Testis (tissue), 5 donors: ENCODE measurements at places on chromosomes 5 and 9. TPM values are rescaled to one million over a fixed set of nuclear protein-coding genes. Genes with fewer than 3 reads are reported as not detected.

CCNB1 gene
- total RNA-seq, result 41.8 TPM

GRCh38 chr5:136482206-136482605, 116.9 kb upstream of the TRPC7 start:
- no peak for DNase-seq

DNA sequence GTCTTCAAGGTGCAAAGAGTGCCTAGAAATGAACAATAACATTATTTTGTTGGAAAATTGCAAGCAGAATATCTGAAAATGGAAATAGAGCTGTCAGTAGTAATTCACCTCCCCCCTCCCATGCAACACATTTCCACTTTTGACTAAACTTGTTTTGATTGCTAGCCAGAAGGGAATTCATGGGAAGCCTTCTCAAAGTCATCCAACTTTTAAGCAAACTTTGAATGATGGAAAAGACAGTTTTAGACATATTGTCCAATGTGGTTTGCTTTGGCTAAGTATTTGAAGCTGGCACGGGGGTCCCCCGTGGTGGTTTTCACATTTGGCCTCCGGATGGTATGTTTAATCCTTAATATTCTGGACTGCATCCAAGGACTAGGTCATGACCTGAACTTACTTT, 7.5 kb downstream of the NR2F1 start:
- DNase-seq, result no peak

- DNase-seq, result no peak
These were observed 2.2 kb downstream of the SGCD start for GRCh38 chr5:156329171-156329611.

DNA sequence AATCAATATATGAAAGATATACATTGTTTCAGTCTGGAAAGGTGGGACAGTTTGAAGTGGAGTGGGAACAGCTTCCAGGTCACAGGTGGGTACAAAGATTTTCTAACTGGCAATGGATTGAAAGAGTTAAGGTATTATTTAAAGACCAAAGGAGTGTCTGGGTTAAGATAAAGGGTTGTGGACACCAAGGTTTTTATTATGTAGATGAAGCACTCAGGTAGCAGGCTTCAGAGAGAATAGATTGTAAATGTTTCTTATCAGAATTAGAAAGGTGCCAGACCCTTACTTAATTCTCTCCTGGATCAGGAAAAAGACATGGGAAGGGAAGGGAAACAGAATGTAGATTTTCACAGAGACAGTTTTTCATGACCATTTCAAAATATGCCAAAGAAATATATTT, 1174.8 kb downstream of the MAT2B start:
- no peak for DNase-seq

GRCh38 chr5:6096101-6096500, 282.2 kb downstream of the MED10 start:
- peak; percentile 24 for DNase-seq

DNA sequence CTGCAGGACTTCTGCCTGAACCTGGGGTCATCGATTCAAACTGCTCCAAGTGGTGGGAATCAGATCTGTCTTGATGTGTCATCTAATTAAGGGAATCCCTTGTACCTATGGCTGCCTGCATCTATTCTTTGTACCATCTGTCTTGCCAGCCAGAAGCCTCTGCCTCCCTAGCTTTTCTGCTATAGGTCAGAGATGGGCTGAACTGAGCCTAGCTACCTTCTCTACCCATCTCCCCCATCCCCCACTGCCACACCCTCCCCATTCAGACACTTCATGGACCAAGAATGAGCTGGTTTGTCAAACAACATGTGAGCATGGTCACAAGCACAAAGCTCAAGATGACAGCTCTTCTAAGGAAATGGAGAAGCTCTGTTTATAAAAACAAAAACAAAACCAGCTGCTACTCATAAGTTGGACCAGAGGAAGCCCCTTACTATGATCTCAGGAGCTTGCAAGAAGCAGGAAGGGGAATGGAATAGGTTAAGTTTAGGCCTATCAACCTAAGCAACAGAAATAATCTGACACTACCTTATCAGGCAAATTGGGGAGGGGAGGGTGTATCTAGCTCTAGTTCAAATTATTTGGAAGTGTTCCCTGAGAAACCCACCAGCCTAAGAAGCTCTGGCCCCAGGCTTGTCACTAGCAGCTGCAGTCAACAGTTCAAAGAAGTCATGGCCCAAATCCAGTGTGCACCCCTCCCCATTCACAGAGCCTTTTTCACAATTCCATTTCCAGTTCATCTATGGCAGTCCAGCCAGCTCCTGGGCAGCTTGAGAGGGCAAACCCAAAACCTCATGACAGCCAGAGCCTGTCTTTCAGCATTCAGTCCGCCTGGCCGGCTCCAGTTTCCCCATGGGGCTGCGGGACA, 29.9 kb downstream of the SKP1 start:
- peak; percentile 12 for DNase-seq

- DNase-seq, result no peak
These were observed 229.1 kb downstream of the IRX2 start for GRCh38 chr5:2522372-2522771.

LIX1 gene
- not detected for total RNA-seq

ZNG1F gene
- 17.6 TPM for total RNA-seq

- no peak for DNase-seq
These were observed 4.2 kb upstream of the NFIL3 start for GRCh38 chr9:91427873-91428272.

ADAMTSL2 gene
- 9.4 TPM for total RNA-seq

TMEM215 gene
- total RNA-seq, result 2.2 TPM

DNA sequence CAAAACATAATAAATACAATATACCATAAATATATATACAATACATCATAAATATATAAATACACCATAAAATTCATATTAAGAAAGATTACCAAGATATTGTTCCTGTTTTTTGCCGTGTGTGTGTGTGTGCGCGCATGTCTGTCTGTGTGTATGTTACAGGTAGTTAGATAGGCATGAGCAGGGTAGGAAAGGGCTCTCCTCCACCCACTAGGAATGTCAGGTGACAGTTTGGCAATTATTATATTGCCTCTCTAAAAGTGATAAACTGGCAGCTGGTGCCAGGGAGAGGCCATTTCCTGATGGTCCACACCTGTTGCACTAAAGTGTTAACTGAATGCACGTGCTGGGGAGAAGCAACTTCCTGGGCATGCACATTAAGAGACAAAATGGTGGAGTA, 232.8 kb downstream of the ADAMTS6 start:
- DNase-seq, result no peak

GRCh38 chr5:116747881-116748280, 173.3 kb upstream of the SEMA6A start:
- no peak for DNase-seq

TICAM2 gene
- not detected for total RNA-seq

CDC25C gene
- 23.7 TPM for total RNA-seq

ZDHHC11B gene
- 9.0 TPM for total RNA-seq

SLC4A9 gene
- total RNA-seq, result 0.81 TPM

IL3 gene
- 0.39 TPM for total RNA-seq

DNA sequence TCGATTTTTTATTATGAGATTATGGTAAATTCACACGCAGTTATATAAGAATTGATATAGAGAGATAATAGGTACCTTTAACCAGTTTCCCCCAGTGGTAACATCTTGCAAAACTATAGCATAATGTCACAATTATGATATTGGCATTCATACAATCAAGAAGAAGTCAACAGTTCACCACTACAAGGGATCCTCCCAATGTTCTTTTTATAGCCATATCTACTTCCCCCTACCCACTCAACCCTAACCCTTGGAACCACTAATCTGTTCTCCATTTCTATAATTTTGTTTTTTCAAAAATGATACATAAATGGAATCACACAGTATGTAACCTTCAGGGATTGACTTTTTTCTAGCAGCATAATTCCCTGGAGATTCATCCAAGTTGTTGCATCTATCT, 9.8 kb downstream of the ACTL7B start:
- no peak for DNase-seq

GRCh38 chr5:106314221-106314824, 1356.4 kb downstream of the EFNA5 start:
- DNase-seq, result no peak

GRCh38 chr5:38208782-38209378, 49.5 kb upstream of the EGFLAM start:
- peak; percentile 57 for DNase-seq

DNA sequence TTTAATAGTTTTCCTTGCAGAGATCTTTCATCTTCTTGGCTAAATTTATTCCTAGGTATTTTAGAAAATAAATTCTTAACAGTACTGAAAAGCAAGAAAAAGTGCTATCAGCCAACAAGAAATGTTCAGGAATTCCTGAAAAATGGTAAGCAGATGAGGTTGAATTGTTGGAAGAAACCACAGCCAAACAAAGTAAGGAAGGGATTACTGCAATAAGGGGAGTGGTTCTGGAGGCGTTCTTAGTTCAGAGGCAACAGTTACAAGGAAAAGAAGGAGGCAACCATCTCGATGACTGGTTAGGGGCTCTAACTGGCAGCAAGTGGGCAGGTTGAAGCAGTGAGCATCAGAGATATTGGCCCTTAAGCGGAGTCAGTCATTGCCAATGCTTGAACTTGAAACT, 12.8 kb upstream of the OR13J1 start:
- DNase-seq, result no peak

CFAP90 gene
- 12.2 TPM for total RNA-seq

ITK gene
- total RNA-seq, result 1.3 TPM

DNA sequence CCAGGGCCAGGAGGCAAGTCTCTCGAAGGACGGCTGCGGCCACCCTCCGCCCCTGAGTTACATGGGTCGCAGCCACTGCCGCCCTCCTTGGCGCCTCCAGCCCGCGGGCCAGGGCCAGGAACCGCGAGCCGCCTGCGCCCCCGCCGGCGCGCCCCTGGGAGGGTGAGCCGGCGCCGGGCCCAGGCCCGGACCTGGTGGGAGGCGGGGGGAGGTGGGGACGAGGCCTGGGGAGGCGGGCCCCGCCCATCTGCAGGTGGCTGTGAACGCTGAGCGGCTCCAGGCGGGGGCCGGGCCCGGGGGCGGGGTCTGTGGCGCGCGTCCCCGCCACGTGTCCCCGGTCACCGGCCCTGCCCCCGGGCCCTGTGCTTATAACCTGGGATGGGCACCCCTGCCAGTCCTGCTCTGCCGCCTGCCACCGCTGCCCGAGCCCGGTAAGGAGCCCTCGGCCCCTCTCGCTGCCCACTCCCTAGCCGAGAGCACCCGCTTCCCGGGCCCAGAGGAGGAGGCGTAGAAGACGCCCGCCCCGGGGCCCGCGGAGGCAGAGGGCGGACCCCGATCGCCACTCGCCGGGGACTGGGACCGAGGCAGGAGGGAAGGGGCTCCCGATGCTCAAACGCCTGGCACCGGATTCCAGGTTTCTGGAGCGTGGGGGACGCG, at the start of gene ASS1:
TSS of gene ASS1 (plus strand) at position 397 of the 657 bp plus-strand sequence. CDS start 7,268 bp downstream, outside the sequence.
- DNase-seq, result peak; percentile 87

GTF2H2 gene
- 53.6 TPM for total RNA-seq

GRCh38 chr5:112649882-112650281, 87.8 kb upstream of the APC start:
- DNase-seq, result no peak

- DNase-seq, result no peak
These were observed 86.8 kb upstream of the PRRC1 start for GRCh38 chr5:127430627-127431026.

- DNase-seq, result no peak
These were observed 78.0 kb downstream of the HMHB1 start for GRCh38 chr5:143889986-143890385.

NFIB gene
- total RNA-seq, result 34.7 TPM

GRCh38 chr5:23072179-23072578, 219.0 kb upstream of the CDH12 start:
- no peak for DNase-seq

DNA sequence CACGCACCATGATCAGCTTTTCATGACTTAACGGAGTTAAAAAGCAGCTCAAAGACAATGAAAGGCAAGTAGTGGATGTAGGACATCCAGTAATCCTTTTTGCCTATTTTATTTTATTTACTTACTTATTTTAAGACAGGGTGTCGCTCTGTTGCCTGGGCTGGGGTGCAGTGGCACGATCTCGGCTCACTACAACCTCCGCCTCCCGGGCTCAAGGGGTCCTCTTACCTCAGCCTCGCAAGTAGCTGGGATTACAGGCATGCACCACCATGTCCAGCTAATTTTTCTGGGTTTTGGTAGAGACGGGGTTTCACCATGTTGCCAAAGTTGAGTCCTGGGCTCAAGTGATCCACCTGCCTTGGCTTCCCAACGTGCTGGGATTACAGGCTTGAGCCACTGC, 148.9 kb downstream of the DAB2IP start:
- no peak for DNase-seq

USP20 gene
- 48.3 TPM for total RNA-seq

DNA sequence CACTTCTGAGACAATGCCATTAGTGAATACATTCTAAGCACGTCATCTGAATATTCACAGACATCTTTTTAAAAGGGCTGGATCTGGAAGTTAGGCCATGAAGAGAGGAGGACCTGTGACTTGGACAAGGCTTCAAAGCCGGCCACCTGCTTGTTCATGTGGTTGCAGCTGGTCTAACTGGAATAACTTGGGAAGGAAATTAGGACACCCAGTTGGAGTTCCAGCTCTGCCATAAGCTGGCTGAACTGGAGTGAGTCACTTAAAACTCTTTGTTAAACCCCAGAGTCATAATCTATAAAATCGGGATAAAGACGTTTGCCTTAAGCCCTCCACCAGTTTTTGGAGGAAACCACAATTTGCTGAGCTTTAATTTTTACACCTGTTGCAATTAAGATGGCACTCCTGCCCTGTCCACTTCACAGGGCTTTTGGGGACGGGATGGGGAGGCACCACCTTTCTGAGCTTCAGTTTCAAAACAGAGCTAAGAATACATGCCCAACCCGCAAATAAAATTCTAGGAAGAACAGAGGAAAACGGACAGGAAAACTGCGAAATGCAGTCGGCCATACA, 536 bp upstream of the STX17 start:
- no peak for DNase-seq

SOHLH1 gene
- total RNA-seq, result 18.4 TPM

DNA sequence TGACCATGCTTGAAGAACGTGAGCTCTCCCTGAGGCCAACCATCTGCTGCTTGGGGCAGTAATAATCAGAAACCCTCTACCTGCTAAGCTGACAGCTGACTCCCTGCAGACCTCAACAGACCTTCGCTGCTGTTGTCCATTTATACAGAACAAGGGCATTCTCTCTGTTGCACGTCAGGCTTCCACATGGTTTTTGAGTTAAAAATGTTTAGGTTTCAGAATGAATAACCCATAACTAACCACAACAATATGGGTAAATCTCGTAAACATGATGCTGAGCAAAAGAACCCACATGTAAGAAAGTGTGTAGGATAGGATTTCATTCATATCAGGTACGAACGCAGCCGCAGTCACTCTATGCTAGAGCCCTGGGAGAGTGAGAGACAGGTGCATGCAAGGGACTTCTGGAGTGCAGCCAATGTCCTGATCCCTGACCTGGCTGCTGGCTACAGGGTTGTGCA, 348.5 kb downstream of the MED10 start:
- no peak for DNase-seq

GRCh38 chr5:88666761-88667495, 216.1 kb downstream of the MEF2C start:
- no peak for DNase-seq

GRCh38 chr5:179255527-179256327, 89.5 kb downstream of the ADAMTS2 start:
- DNase-seq, result peak; percentile 6

GRCh38 chr5:150457121-150457520, 7.6 kb upstream of the RPS14 start:
- DNase-seq, result no peak

- DNase-seq, result no peak
These were observed 167.3 kb upstream of the IRX1 start for GRCh38 chr5:3428334-3428733.

SIMC1 gene
- total RNA-seq, result 119 TPM

FSTL4 gene
- 7.1 TPM for total RNA-seq

- no peak for DNase-seq
These were observed 11.0 kb downstream of the RPP25L start for GRCh38 chr9:34600908-34601307.
